CD8-positive, alpha-beta memory T cell (primary cell): ENCODE measurements at places on chromosomes 1 and 21. TPM values are rescaled to one million over a fixed set of nuclear protein-coding genes. Genes with fewer than 3 reads are reported as not detected.

DNA sequence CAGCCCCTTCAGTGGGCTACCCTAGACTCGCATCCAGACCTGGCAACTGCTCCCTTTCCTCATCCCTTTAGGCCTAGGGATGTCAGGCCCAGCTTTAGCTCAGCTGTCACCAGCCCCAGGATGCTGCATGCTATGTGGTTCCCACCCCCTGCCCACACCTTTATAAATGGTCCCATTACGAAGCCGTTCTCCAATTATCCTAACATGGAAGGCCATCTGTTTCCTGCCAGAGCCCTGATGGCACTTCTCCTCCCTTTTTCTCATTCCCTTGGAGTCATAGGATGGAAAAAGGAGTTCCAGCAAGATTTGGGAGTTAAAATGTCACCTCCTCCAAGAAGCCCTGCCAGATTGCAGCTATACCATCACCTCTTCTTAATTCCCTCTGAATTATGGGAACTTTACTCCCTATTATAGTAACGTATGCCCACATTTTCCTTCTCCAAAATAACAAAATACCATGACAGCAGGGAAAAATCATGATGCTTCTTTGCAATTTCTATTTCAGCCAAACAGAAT, 205.0 kb upstream of the GRIK3 start:
- DNase-seq = no peak

DNA sequence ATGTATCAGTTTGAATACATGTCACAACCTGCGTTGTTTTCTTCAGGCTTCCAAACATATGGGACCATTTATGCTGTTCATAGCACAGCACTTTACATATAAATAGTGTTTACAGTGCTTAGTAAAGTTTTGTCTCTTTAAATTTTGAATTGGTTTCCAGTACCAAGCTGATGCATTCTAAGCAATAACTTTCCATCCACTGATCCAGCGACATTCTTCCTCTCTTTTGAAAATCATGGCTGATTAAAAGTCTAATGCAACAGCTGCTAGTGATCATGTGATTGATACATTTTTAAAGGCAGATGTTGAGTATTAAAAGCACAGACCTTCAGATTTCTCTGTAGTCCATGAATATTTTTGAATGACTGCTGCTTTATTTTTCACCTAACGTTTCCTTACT, 154.9 kb downstream of the PTPRC start:
- no peak for DNase-seq

- DNase-seq = no peak
Measured at GRCh38 chr1:118881751-118882150, 106.4 kb downstream of the TBX15 start.

DNA sequence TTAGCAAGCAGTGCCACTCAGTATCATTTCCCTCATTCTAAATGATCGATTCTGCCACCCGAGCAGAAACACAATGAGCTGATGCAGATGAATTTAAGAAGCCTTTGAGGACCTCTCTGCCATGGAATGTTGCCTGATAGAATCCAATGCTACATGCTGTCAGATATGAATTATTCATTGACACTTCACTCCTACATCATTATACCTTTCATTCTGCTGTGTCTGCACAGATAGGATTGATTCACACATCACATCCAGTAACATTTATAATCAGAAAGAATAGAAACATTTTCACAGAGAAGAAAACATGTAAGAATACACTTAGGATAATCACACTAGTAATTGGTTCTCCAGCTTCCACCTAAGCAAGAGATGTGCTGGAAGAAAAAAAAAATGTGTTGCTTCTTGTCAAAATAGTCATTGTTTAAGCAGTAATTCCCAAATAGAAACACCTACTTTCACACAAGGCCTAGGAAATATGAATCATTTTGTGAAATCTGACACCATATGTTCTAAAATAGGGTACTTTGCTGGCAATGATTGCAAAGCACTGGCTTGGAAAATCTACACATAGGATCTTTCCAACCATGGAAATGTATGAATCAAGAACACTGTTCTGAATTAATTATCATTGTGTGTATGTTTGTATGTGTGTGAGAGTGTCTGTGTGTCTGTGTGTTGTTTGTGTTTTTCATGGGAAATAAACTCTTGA, 110.1 kb downstream of the GRIK1 start:
- DNase-seq = no peak

GRCh38 chr1:162632217-162632666, at the start of gene DDR2:
Gene DDR2 (plus strand): TSS chr1:162632464. CDS start chr1:162719064, 86,600 bp downstream.
- no peak for DNase-seq

The DNAJC28 gene
- 0.63 TPM for total RNA-seq
